ENCODE measurements at places on chromosomes 2 and 18.
A peak's percentile ranks its signal among the peaks of the same experiment; 100 is the strongest.

GRCh38 chr18:7273301-7273921, 42.5 kb downstream of the LRRC30 start:
- peak; percentile 16 for DNase-seq

GRCh38 chr2:197113275-197113711, 186.8 kb upstream of the PGAP1 start:
- DNase-seq: no peak

DNA sequence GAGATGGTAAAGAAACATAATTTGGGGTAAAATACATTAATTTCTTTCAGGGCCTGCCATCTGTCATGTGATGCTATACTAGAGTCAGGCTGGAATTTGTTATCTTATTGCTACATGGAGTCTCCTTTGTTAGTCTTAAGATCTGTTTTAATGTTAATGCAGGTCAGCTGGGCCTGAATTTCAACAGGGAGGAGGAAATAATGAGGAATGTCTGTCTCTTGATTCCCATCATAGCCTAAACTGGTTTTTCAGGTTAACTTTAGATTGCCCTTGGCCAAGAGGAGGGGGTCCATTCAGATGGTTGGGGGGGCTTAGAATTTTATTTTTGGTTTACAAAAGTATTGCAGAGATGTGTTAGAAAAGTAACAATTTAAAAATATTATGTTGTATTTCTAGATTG, 19.0 kb upstream of the FEZ2 start:
- no peak for DNase-seq

GRCh38 chr2:223674998-223675609, 72.9 kb upstream of the SCG2 start:
- peak; percentile 38 for DNase-seq

DNA sequence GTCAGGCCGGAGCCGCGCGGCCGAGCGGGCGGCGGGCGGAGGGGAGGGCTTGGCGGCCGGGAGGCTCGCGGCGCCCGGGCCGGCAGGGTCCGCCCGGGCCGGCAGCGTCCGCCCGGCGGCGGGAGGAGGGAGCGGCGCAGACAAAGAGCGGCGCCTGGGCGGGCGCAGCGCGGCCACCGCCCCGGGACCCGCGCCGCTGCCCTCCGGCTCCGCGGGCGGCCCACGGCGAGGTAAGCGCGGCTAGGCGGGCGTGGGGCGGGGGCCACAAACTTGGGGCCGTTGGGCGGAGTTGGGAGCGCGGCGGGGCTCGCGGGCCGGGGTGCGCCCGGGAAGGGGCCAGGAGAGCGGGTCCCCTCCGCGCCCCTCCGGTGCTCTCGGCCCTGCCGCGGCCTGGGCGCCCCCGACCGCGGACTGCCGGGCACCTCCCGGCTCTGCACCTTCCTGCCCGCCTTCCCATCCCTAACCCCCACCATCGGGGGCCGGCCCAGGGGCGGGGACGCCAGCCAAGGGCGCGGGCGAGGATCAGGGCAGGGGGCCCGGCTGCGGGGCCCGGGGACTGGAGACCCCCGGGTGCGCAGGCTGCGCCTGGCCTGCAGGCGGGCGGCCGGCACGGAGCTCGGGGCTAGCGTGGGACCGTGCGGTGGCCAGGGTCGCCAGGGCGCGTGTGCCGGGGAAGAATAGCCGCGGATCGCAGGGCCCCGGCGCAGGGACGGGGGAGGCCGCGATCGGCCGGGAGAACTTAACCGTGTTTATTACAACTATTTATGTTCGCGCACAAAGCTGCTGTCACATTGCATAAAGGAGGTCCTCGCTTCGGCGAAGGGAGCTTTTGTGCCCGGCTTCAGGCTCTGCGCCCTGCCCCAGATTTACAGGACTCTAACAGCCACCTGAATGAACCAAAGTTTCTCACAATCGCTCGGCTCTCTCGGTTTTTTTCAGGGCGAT, at the start of gene NCK2:
TSS of gene NCK2 (plus strand) at position 4 of the 945 bp plus-strand sequence. CDS start 110,152 bp downstream, outside the sequence.
- DNase-seq: no peak

- no peak for DNase-seq
Measured at GRCh38 chr18:64929036-64929435, 780.1 kb upstream of the LINC00305 start.

GRCh38 chr2:40606862-40607261, 155.0 kb upstream of the SLC8A1 start:
- DNase-seq: no peak

DNA sequence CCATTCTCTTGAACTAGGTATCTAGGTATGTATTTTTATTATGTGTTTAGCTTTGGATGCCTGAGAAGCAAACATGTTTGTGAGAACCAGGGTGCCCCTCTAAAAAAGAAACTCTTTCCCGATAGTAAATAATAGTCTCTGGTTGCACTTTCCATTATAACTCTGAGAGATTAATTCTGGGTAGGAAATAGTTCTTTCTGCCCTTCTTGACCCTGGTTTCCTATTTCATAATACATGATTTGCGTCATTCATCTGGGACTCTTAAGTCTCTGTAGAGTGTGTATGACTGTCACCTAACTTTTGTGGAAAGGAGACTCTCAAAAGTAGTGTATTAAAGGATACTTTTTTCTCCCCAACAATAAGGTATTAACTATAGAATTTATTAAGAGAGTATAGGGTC, 31.5 kb downstream of the ACSL3 start:
- no peak for DNase-seq

DNA sequence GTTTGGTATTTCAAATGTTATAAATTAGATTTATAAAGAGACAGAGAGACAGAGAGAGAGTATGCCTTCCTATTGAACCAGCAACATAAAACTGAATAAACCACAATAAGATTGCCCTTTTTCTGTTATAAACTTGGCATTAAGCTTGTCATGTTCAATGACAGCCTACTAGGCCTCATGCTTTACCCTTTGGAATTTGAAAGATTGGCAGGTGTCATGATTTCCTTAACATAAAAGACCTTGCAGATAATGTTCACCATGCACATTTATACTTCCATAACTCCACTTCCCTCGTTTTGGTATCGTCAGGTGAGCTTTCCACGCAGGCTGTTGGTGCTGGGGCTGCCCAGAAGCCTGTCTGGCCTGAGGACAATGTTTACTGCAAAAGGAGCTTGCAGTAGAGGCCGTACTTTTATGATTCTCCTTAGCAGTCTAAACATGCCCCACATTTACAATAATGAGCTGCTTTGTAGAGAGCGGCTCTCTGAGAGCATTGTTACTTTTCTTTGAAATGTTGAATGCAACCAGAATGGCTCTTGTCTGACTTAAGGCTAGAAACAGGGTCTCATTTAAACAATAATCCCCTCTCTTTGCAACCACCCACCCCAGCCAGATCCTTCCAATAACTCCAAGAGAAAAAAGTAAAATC, 379.1 kb upstream of the ATP5MC3 start:
- no peak for DNase-seq

GRCh38 chr2:74001121-74001520, 16.4 kb downstream of the TET3 start:
- no peak for DNase-seq

GRCh38 chr2:109710505-109711229, 83.4 kb upstream of the RGPD5 start:
- DNase-seq: no peak

DNA sequence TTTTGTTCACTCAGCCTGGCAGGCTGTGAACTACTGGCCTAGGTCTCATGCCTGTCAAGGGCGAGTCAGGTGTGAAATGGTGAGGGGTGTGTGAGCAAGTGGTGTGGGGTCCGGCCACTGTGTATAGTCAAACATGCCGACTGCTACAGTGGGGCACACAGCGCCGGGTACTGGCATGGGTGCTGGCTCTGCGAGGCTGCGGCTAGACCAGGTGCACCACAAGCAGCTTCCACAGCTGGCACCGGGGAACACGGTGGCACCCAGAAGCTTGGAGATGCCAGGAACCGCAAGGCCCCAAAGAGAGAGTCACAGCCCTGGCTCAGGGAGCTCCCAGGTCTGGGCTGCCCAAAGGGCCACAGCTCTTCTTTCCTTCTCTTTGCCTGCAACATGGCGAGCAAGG, 49.7 kb downstream of the CCDC68 start:
- DNase-seq: no peak

DNA sequence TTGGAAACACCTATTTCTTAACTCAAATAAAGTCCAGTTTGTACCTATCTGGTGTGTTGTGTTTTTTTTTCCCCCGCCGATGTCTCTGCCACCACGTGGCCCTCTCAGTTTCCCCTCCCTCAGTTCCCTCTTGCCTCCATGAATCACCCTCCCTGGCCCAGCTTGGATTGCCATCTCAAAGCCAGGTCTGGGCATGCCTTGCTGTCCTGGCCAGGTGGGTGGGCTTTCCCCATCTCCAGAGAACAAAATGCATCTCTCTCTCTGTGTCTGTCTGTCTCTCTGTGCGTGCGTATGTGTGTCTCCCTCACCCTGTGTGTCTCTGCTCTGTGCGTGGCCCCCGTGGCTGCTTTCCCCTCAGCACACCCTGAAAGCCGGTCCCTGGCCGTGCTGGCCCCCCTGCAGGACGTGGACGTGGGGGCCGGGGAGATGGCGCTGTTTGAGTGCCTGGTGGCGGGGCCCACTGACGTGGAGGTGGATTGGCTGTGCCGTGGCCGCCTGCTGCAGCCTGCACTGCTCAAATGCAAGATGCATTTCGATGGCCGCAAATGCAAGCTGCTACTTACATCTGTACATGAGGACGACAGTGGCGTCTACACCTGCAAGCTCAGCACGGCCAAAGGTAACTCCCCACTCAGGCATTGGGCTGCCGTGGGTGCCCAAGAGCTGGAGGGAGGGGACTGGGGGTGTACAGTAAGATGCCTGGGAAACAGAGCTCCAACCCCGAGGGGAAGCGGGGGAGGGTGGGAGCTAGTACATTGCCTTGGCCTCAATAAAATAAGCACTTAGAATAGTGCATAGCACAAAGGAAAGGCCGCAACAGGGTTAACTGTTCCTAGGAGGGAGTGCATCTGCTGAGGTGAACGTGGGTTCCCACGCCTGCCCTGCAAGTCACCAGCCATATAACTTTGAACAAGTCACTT, 31.6 kb upstream of the GMPPA start:
- DNase-seq: no peak

- no peak for DNase-seq
Measured at GRCh38 chr2:236863729-236864126, 222.0 kb upstream of the COPS8 start.

GRCh38 chr2:81234711-81235110, 930.2 kb upstream of the LRRTM1 start:
- no peak for DNase-seq

DNA sequence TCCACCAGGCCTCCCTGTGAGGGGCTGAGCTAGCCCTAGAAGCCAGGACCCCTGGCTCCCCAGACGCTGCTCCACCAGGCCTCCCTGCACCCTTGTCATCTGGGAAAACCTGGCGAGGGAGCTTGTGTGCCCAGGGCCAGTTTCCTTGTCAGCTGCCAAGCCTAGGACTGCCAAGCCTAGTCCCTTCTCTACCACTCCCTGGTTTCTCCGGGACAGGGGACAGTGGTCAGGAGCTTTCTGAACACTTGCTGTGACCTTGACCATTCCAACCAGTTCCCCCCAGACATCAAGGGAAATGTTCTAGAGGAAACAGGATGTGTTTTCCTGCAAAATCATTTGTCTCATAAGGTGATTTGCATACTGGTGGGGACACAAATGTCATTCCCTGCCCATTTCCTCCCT, 41.3 kb upstream of the MRPL33 start:
- no peak for DNase-seq

DNA sequence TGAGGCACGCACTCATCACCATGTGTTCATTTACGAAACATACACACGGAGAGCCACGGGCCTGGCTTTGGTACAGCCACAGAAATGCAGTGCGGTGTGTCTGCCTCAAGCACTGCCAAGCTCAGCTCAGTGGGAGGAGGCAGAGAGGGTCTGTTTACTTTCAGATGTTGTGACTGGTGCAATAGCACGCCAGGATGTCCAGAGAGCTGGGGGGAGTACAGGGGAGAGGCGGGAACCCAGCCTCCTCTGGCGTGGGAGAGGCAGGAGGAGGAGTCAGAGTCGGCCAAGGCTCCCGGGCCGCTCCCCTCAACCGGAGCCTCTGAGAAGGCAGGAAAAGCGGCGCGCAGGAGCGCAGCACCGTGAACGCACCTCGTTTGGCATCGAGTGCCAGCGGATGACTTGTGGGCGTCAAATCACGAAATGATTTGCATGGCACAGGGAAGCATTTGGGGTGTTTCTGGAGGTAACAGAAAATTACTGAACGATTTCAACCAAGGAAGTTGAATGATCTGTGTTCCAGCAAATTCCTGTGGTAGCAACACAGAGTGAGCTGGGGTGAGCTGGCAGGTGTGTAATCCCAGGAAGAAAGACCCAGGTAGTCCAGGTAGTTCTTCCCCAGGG, 143.0 kb downstream of the ZNF516 start:
- DNase-seq: peak; percentile 89

DNA sequence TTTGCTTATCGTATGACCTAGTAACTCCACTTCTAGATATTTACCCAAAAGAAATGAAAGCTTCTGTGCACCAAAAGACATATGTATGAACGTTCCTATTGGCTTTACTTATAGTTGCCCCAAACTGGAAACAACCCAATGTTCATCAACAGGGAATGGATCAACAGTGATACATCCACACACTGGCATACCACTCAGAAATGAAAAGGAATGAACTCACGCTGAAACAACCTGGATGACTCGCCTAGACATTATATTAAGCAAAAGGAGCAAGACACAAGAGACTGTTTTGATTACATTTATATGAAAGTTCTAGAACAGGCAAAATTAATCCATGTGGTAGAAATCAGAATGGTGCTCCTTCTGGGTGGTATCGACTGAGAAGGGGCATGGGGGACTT, 18.9 kb downstream of the ADRA2B start:
- DNase-seq: no peak

GRCh38 chr18:45167631-45168280, 447.5 kb upstream of the SLC14A2 start:
- peak; percentile 88 for DNase-seq

GRCh38 chr2:109434351-109434750, 179.4 kb downstream of the SEPTIN10 start:
- DNase-seq: no peak

- peak; percentile 93 for DNase-seq
Measured at GRCh38 chr2:145744541-145745386, 1224.8 kb upstream of the ZEB2 start.

- no peak for DNase-seq
Measured at GRCh38 chr2:692767-693166, 15.6 kb upstream of the TMEM18 start.

GRCh38 chr2:7429733-7430132, 512.5 kb downstream of the RNF144A start:
- DNase-seq: no peak

DNA sequence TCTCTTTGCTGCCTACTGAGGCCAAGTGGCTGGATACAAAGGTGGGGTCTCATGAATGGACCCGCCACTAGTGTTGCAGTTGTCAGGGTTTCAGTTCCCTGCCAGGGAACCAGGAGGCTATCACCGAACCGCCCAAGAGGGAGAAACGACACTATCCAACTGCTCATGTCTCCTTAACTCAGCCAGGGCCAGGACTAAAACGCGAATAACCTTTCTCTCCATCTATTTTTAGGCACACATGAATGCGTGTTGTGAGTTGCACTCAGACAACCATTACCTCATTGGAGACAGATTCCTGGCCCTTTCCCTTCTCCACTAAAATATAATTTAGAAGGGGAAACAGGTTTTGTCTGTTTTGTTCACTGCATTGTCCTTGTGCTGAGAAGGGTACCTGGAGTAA, 559.5 kb downstream of the SOCS6 start:
- no peak for DNase-seq

All from HFFc6 (cell line).